Left hindlimb (tissue), 1 donor: ENCODE measurements at places on chromosomes 12 and 14.

DNA sequence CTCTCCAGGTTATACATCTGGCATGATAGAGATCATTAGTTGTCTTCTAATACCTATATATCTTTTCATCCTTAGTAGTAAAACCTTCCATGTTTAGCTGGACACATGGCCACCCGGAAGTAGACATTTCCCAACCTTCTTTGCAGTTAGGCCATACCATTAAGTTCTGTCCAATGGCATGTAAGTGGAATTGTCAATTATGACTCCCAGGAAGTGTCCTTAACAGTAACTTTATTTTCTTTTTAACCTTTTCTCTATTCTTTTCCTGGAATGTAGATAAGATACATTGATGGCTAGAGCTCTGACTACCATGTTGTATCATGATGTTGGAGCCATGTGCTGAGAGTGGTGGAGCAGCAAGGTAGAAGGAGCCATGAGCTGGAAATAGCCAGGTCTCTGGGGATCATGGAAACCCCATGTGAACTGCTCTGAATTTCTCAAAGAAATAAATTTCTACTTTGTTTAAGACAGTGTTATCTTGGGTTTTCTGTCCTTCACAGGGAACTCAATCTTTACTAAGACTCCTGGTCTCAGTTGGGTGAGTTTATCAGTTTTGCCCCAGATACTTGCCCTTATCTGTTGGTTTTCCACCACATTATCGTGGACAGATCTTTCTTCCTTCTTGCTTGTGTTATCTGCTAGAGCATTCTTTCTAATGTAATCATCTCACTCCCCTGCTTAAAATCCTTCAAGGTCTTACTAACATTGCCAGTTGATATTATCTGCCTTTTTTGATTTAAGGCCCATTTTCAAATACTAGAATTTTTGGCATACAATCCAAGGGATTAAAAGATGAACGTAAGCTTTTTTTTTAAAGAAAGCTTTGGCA lies 5.1 kb upstream of the LTA4H start:
- DNase-seq = no peak

- peak; percentile 50 for DNase-seq
These were observed 1.1 kb upstream of the RFX4 start for GRCh38 chr12:106581543-106582248.

DNA sequence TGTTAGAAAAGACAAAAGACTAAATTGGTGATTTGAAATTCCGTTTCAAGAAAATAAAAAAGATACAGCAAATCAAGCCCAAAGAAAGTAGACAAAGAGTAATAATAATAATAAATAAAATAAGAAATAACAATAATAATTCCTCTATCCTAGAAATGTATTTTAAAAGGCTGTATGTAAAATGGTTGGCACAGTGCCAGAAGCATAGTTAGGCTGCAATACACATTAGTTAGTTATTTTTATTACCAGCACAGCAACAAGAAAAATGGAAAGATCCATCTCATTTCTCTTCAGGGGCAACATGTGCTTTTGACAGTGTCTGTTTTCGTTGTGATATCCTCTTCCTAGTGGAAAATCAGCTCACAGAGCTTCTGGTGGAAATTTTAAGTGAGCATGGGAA lies 174.1 kb upstream of the TMTC1 start:
- no peak for DNase-seq

DNA sequence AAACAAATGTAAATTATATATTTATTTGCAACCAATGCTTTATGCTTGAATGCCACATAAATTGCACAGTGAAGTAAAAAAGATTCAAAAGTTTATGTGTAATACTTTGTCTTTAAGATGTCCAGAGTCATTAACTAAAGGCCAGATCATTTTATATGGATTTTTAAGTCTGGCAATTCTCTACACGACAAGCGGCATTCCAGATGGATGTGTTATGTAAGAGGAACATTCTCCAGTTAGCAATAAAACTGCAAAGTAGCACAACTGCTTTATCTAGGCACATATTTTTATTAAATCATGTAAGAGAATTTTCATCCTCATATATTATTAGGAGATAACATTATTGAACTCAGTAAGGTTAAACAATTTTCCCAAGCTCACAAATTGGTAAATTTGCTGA lies 1717.7 kb upstream of the SEL1L start:
- DNase-seq = no peak

DNA sequence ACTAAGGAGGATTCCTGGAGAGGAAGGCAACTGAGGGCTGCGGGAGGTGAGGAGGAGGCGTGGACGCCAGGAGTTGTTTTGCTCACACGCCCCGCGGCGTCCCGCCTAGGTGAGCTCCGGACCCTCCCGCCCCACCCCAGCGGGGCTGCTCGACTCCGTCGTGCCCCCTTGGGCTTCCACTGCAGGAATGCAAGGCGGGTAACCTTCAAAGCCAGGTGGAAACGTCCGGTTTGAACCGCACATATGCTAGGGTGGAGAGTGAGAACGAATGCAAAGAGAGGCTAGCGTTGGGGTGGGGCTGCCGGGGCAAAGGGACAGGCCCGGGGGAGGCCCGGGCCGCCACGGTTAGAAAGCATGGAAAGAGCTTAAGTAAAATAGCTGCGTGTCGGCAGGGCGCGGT lies 5.4 kb upstream of the DPPA3 start:
- DNase-seq = no peak

- no peak for DNase-seq
These were observed 2.1 kb upstream of the FOXG1 start for GRCh38 chr14:28764257-28765160.

DNA sequence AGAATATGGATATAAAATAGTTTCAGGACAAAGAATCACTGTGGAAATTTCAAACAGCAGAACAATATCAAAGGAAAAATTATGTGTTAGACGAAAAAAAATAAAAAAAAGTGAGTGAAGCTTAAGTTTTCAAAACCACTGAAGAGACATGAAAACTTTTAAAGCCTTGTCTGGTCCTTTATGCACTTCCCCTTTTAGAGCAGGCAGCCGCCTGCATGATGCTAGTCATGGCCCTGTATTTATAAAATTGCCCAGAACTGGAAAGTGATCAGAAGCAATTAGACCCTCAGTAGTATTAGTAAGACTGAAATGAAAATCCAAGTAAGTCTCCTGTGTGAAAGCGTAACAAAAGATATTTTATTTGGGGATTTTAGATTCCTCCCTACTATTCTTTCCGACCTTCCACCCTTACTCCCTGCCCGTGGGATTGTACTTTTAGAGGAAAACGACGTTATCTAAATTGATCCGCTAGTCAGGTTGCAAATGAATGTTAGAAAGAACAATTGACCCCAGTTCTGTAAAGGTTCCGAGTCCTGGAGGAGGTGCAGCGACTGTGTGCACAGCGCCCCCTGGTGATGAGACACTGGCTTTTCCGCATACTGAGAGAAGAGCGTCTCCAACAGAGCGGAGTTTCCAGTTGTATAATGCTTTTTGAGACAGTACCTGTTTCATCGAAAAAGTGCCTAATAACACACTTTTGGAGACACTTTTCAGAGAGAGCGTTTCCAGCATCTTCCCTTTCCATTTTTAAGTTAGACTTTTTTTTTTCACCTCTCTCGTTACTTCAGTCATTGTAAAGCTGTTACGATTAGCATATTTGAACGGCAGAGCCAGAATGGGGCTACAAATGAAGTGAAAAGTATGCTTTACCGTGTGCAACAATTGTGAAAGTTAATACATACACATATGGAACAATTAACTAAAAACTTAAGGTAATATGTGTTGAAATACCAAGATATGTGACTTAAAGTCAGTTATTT lies 12.4 kb downstream of the MGST1 start:
- peak; percentile 45 for DNase-seq

- DNase-seq = no peak
These were observed 15.3 kb upstream of the PIK3C2G start for GRCh38 chr12:18246066-18246465.

- no peak for DNase-seq
These were observed 5.7 kb downstream of the SPIC start for GRCh38 chr12:101480849-101481248.

- no peak for DNase-seq
These were observed 91.8 kb downstream of the SLC38A1 start for GRCh38 chr12:46177025-46177424.

DNA sequence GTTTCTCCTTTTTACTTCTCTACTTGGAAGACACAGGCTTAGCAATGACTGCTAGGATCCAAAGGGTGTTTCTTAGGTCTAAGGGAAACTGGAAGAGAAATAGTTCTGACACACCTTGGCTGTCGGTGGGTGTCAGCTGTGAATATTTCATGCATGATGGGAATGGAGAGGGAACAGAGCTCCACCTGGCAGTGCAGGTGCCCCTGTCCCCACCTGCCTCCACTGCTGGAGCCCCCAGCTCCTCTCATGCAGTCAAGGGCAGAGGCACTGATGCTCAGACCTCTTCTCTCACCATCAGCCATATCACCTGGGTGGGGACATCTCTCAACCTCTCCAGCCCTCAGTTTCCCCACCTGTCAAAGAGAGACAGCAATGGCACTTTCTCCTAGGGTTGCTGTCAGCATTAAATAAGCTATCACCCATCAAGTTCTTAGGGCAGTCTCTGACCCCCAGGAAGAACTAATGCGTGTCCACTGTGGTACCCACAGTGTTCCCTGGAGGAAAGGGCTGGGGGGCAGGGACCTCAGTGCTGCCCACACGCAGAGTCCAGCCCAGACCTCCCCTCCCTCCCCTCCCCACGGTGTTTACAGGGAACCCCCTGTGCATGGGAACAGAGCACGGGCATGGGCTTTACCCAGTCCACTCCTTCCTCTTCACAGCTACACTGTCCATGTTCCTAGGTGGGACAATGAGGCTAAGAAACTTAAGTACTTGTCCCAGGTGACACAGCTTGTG lies 69.1 kb downstream of the C14orf132 start:
- no peak for DNase-seq

DNA sequence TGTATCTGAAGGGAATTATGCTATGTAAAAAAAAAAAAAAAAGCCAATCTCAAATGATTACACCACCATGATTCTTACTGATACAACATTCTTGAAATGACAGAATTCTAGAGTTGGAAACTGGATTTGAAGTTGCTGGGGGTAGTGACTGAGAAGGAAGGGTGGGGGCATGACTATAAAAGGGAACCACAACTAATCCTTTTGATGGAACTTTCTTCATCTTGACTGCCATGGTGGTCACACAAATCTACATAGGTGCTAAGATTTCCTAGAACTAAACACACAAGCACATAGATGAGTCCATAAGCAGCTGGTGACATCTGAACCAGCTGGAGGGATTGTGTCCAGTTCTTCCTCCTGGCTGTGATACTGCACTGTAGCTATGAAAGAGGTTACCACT lies 51.4 kb downstream of the CLMN start:
- no peak for DNase-seq

DNA sequence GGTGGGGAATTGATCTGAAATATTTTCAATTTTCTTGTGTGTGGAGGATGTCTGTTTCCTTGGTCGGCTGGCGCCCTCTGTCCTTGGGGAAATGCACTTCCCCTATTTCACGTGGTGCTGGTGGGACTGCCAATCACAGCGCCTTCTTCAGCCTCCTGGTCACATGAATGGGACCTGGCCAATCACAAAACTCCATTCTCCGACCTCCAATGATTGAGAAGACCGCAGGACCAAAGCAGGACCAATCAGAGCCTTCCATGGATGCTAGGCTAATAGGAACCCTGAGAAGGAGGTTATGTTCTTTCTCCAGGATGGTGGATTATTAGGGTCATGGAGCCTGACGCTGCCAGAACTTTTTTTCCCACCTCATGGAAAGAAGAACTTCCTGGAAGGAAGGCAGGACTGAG lies 188.7 kb downstream of the TTC8 start:
- no peak for DNase-seq

GRCh38 chr12:25971654-25972041 lies 13.2 kb downstream of the RASSF8 start:
- no peak for DNase-seq

DNA sequence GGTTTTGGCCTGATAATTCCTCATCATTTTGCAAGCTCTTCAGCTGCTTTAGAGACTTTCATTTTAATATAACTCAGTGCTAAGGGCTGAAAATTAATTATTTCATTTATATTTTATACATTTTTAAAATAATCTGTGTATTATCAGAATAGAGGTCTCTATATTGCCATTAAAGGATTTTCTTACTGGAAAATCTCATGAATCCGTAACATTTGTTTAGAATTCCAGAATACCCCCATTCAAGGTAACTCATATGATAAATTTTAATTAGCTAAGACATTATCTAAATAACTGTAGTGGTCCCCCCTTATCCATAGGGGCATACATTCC lies 51.6 kb downstream of the BMAL2 start:
- no peak for DNase-seq
